ENCODE measurements at places on chromosomes 16 and 17.
A peak's percentile ranks its signal among the peaks of the same experiment; 100 is the strongest.

GRCh38 chr16:68265078-68265920, 973 bp downstream of the SLC7A6 start:
- peak; percentile 81 for DNase-seq
- peaks cover 6% of the 10 kb centered on the region for H3K4me1 ChIP-seq
- peak overlapping the region; percentile 96 for H3K27ac ChIP-seq
- H3K27me3 ChIP-seq: no peaks in the 10 kb centered on the region

DNA sequence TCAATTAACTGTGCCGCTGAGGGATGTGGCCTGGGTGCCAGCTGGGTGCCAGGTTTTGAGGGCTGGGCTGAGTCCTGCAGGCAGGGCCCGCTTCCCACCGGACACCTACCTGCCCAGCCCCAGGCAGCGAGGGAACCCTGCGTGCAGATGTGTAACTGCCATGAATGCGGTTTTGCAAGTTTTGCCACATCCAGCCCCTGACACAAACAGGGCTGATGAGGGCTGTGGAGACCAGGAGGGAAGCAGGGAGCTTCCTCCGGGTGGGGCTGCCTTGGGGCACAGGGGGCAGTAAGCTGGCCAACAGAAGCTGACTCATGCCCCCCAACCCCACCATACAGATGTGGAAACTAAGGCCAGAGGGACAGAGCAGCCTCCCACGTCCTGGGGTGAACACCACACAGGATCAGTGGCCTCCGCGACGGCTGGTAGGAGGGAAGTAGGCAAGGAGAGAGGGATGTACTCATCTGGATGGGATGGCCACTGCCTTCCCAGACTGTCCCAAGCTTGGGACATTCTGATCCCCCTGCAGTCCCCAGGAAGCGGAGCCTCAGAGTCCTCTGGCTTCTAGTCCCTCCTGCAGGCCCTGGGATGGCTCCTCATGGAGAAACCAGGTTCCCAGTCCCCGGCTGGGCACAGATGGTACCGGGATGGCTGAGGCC, 1.6 kb downstream of the UBALD1 start:
- peaks cover 5% of the 10 kb centered on the region for H3K4me1 ChIP-seq
- peak overlapping the region; percentile 63 for H3K27ac ChIP-seq
- peak overlapping the region; percentile 85 for H3K4me3 ChIP-seq

DNA sequence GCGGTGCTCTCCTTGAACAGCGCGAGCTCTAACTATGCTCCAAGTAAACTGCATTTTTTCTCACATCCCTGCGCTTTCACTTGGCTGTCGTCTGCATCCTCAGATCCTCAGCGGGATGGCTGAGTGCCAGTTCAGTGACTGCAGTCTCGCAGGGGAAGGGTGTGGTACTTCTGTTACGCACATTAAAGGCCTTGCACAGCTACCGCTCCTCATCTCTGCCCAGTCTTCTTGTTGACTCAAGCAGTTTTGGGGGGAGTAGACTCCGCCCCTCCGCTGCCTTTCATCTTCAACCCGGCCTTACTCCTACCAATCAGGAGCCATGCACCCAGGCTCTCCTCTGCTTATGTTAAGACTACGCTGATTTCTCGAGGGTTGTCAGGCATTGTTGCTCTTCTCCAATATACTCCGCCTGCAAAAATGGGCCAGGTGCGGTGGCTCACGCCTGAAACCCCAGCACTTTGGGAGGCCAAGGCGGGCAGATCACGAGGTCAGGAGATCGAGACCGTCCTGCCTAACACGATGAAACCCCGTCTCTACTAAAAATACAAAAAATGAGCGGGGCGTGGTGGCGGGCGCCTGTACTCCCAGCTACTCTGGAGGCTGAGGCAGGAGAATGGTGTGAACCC, 10.0 kb downstream of the ATP5PD start:
- H3K4me1 ChIP-seq: no peaks in the 10 kb centered on the region
- peak; percentile 92 for DNase-seq
- H3K27me3 ChIP-seq: no peaks in the 10 kb centered on the region
- peak overlapping the region; percentile 54 for H3K27ac ChIP-seq
- peaks cover 36% of the 10 kb centered on the region for H3K36me3 ChIP-seq
- no peak overlapping the region for H3K4me3 ChIP-seq

GRCh38 chr16:49277766-49278566, 3.7 kb downstream of the CBLN1 start:
- no peaks in the 10 kb centered on the region for H3K36me3 ChIP-seq
- no peak overlapping the region for H3K27ac ChIP-seq
- no peak for DNase-seq
- peaks cover 59% of the 10 kb centered on the region for H3K27me3 ChIP-seq

GRCh38 chr17:43217614-43218087, 6.0 kb downstream of the TMEM106A start:
- H3K36me3 ChIP-seq: peaks cover 9% of the 10 kb centered on the region
- no peak overlapping the region for H3K4me3 ChIP-seq
- peak overlapping the region; percentile 90 for H3K27ac ChIP-seq
- peaks cover 16% of the 10 kb centered on the region for H3K4me1 ChIP-seq

DNA sequence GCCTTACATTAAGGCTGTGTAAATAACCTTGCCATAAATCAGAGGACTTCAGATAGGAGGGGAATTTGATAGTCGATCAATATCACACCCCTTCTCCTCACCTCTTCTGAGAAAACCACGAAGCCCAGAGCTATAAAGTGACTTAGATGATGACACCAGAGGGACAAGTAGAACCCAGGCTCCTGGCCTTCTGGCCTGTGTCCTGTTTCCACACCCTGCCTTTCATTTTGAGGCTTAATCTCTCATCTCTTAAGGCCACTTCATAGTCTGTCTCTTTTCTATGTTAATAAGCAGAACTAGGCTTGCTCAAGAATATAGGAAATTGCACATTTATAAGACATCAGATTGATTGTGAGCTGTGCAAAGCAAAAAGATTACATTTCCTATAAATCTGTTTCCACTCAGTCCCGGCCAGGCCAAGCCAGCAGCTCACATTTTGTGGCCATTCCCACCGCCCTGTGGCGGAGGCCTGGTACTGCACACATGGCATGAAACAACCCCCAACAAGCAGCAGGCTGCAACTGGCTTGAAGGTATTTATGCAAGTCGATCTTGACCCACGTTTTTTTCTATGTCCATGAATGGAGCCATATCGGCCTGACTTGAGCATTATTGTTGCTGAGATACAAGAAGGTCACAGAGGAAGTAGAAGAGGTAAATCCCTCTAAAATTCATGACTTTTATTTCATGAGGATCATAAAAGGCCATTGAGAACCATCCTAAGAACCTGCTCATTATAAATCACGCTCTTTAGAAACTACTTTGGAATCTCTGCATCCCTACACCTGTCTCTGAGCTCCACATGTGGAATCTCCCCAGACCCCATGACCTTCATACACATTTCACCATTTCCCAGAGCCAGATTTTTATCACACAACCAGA, 93.7 kb downstream of the PMP22 start:
- no peak overlapping the region for H3K27ac ChIP-seq
- no peak overlapping the region for H3K4me3 ChIP-seq

DNA sequence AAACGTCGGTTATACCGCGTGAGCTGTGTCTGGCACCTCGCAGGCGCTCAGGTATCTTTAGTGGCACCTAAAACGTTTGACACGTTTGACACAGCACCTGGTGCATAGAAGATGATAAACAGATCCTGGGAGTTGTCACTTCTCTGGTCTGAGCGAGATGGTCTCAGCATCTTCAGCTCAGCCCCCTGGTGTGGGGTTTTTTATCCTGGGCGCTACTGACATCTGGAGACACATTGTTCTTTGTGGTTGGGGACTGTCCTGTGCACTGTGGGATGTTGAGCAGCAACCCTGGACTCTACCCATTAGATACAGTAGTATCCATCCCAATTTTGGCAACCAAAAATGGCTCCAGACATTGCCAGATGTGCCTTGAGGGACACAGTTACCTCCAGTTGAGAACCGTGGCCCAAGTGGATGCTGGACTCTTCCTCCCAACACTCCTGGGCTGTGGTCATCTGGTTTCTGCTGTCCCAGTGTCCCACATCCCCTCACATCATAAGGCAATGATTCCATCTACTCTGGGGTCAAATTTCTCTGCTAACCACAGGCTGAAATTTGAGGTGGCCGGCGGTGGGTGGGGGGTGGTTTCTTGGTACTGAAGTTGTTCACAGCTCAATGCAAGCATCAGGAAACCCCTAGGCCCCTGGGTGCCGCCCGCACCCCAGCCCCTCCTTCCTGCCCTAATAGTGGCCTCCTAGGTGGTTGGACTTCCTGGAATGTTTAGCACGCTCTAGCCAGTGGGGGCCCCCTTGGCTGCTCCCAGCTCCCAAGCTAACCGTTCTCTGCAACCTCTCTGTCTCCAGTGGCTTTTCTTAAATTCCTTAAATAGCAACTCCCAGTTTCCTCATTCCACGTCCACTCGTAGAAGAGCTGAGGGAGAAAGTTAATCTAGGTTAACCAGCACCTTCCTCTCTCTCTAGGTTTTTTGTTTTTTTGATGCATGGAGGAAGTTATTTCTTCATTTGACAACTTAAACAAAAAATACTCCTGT, 124.8 kb downstream of the ABCC1 start:
- H3K4me1 ChIP-seq: peaks cover 16% of the 10 kb centered on the region
- H3K27ac ChIP-seq: peak overlapping the region; percentile 43
- no peak overlapping the region for H3K4me3 ChIP-seq
- peaks cover 7% of the 10 kb centered on the region for H3K36me3 ChIP-seq
- peak; percentile 73 for DNase-seq

GRCh38 chr16:80433623-80434022, 107.2 kb upstream of the DYNLRB2 start:
- H3K27ac ChIP-seq: no peak overlapping the region
- H3K36me3 ChIP-seq: no peaks in the 10 kb centered on the region
- no peaks in the 10 kb centered on the region for H3K27me3 ChIP-seq
- H3K4me3 ChIP-seq: no peak overlapping the region
- no peak for DNase-seq
- no peaks in the 10 kb centered on the region for H3K4me1 ChIP-seq

GRCh38 chr17:79951361-79952264, 84.1 kb downstream of the TBC1D16 start:
- H3K27ac ChIP-seq: peak overlapping the region; percentile 76
- no peaks in the 10 kb centered on the region for H3K4me1 ChIP-seq
- H3K4me3 ChIP-seq: peak overlapping the region; percentile 25
- DNase-seq: peak; percentile 90
- no peaks in the 10 kb centered on the region for H3K36me3 ChIP-seq
